T-helper 9 cell (primary cell): ENCODE measurements at places on chromosomes 12 and 14.

DNA sequence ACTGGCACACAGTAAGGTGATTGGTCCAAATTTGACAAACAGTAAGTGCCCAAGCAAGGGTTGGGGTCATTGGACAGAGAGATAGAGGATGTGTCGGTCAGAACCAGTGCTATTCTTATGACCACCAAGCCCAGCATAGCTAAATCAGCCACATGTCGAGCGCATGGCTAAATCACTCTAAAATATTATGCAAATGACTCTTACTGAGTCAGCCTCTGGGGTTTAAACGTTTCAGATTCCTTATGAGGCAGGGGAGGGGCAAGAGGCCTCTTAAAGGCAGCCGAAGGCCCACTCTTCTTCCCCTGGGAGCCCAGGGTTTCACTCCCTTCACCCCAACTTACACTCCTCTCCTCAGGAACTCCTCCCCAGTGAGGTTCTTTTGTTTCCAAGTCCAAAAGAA, 603 bp upstream of the ENDOU start:
- no peak for DNase-seq

DNA sequence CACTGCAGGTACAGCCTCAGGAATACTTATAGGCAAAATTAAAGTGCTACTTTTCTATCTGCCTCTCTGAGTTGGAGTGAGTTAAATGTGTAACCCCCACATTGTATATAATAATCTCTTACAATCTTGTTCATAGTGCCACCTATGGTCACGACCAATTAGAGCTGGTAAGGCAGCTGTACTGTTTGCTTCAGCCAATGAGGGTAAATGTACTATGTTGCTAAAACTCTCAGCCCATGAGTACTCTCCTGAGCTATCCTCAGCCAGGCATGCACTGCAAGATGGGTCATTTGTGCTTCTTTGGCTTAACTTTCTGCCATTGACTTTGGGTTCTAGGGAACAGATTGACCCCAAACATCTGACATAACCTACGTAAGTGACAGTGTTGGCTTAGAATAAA, 15.0 kb upstream of the MDM2 start:
- DNase-seq = no peak

GRCh38 chr14:63666335-63666734, 24.7 kb upstream of the WDR89 start:
- no peak for DNase-seq

- no peak for DNase-seq
Measured at GRCh38 chr14:24315807-24316596, 4.7 kb downstream of the LTB4R start.

DNA sequence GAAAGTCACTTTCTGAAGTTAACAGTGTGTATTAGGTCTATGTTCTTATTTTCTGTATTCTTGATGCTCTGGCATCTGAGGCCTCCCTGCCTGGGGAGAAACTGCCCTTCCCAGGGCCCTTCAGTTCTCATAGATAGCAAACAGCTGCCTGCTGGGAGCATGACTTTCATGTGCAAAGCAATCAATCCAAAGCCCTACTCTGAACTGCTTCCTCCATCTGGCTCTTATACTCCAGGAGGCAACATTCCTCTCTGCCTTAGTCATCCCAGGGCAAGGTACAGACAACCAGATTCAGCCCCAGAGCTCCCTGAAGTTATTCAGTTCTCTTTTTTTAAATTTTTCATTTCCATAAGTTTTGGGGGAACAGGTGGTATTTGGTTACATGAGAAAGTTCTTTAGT, 41.7 kb upstream of the RIN3 start:
- no peak for DNase-seq

GRCh38 chr14:76882651-76883050, 56.4 kb downstream of the LRRC74A start:
- DNase-seq = no peak

DNA sequence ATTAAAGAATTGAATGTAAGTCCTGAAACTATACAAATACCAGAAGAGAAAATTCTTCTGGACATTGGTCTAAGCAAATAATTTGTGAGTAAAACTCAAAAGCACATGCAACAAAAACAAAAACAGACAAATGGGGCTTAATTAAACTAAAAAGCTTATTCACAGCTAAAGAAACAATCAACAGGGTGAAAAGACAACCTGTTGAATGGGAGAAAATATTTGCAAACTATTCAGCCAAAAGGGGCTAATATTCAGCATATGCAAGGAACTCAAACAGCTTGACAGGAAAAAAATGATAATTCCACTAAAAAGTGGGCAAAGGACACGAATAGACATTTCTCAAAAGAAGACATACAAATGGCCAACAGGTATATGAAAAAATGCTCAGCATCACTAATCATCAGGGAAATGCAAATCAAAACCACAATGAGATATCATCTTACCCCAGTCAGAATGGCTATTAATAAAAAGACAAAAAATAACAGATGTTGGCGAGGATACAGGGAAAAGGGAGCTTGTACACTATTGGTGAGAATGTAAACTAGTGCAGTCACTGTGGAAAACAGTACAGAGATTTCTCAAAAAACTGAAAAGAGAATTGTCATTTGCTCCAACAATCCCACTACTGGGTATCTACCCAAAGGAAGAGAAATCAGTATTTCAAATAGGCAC, 177.5 kb upstream of the RTL1 start:
- no peak for DNase-seq

DNA sequence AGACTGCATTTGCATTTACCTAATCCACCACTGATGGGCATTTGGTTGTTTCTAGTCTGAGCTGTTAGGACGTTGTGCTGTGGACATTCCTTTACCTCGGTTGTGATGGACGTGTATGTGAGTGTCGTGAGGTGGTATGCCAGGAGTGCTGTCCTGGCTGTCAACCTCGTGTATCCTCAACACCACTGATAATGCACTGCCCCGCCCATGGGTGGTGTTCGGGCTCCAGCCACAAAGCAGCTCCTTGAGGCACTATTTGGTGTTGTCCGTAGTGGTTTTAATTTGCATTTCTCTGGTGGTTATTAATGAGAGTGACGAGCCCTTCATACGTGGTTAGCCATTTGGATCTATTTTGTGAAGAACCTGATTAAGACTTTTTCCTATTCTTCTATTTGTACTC, 87.6 kb downstream of the PPP2R5C start:
- DNase-seq = no peak
